Urinary bladder (tissue), 4 donors: ENCODE measurements at places on chromosomes 2 and 18. TPM values are rescaled to one million over a fixed set of nuclear protein-coding genes. Genes with fewer than 3 reads are reported as not detected.

The SIX2 gene
- total RNA-seq = 2.7 TPM

The TGFA gene
- total RNA-seq = 4.1 TPM

- no peak for DNase-seq
Measured at GRCh38 chr2:120231974-120232635, 8.9 kb upstream of the TMEM185B start.

GRCh38 chr18:35043207-35043606 is 2.0 kb downstream of the MAPRE2 start:
- DNase-seq = no peak
